NCI-H1092 (cell line): ENCODE measurements at places on chromosomes 3 and 15.

GRCh38 chr3:189404024-189404423 lies 227.2 kb upstream of the TP63 start:
- DNase-seq, result no peak

DNA sequence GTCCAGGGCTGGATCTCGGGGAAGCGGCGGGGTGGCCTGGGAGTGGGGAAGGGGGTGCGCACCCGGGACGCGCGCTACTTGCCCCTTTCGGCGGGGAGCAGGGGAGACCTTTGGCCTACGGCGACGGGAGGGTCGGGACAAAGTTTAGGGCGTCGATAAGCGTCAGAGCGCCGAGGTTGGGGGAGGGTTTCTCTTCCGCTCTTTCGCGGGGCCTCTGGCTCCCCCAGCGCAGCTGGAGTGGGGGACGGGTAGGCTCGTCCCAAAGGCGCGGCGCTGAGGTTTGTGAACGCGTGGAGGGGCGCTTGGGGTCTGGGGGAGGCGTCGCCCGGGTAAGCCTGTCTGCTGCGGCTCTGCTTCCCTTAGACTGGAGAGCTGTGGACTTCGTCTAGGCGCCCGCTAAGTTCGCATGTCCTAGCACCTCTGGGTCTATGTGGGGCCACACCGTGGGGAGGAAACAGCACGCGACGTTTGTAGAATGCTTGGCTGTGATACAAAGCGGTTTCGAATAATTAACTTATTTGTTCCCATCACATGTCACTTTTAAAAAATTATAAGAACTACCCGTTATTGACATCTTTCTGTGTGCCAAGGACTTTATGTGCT lies 527 bp downstream of the B2M start:
- peak; percentile 23 for DNase-seq

- no peak for DNase-seq
Observed at GRCh38 chr3:133934073-133934970, 38.6 kb upstream of the RAB6B start.

GRCh38 chr15:79418693-79419279 lies 13.3 kb upstream of the MINAR1 start:
- DNase-seq, result no peak

DNA sequence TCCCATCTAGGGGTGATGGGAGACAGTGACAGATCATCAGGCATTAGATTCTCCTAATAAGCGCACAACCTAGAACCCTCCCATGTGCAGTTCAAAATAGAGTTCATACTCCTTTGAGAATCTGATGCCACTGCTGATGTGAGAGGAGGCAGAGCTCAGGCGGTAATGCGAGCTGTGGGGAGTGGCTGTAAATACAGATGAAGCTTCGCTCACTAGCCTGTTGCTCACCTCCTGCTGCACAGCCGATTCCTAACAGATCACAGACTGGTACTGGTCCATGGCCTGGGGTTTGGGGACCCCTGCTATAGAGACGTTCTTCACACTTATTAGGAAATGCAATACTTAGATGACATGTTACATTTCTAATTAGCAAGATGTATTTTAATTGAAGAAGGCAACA lies 154.4 kb downstream of the CBLB start:
- no peak for DNase-seq

- DNase-seq, result peak; percentile 5
Observed at GRCh38 chr3:189947948-189948723, 172.6 kb downstream of the P3H2 start.

GRCh38 chr3:53478166-53478830 lies 16.1 kb upstream of the CACNA1D start:
- no peak for DNase-seq

DNA sequence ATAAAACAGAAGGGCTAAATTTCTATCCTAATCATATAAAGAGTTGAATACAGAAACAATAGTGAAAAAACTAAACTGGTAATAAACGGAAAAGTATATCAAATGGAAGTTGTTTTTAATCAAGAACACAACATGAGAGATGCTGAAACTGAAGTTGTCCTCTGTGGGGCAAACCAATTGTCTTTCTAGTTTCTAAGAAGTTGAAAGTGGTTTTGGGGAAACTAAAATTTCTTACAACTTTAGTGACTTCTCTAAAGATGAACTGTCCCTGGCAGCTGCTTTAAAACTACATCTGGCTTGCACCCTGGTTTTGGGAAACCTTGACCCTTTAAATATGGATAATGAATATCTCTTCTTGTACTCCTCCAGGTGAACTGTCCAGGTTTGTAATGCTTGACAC lies 155.6 kb downstream of the ADAM10 start:
- DNase-seq, result no peak

GRCh38 chr3:111864821-111865656 lies 6.0 kb downstream of the PHLDB2 start:
- DNase-seq, result no peak

DNA sequence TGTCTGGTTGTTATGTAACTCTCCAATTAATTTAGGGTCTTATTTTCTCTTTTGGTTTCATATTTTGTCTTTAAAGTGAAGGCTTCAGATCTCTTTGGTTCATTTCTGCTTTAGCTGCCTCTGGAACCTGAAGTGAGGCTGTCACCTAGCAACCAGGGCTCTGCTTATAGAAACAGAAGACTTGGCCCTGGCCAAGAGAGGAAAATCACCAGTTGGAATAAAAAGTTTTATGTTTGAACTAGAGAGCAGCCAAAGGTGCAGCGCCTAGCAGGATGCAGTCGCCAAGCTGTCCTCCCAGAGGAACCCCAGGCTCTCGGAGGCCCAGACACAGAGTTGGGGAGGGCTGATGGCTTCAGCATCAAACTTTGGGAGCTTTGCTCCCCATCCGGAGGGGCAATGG lies 41.1 kb downstream of the LYZL4 start:
- DNase-seq, result peak; percentile 15

DNA sequence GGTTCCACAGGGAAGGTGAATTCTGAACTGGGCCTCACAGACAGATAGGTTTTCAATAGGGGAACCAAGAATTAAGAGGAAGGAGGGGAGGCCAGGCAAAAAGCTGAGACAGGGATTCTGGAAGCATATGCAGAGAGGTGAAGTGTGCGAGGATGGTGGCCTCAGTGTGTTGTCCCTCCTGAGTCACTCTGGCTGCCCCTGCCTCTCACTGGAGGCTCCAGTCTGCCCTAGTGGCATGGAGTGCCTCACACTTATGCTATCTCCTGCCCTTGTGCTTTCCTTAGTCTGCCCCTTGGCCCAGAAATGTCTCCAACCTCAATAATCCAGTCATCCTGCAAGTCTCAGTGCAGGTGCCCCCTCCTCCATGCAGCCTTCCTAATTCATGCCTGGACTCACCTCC lies 32.2 kb upstream of the RBP1 start:
- DNase-seq, result no peak

DNA sequence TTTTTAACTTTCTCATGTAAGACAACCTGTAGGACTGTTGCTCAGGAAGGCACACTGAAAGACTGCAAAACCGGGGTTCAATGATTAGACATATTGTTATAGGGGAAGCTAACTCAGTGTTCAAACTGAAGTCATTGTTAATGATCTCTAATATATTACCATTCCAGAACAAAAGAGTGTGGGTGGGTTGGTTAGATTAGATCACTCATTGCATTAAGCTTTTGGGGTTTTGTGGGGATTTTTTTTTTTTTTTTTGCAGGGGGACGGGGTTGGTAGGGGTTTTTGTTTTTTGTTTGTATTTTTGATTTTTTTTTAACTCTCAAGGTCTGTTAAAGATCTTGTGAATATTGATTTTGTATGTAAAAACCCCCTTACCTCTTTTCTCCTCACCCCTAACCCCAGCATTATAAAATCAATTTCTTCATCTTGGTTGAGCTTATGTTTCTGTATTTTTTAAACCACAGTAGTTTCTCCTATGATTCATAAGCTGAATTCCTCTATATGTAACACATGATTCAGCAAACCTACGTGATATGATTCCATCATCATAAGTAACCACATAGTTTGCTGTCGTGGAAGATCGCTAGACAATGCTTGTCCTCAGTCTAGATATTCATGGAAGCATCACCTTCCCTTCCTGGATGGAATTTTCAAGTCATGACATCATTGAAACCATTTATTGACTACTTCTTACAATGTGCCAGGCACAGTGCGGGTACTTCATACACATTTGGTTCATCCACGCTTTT lies 544.1 kb upstream of the MDFIC2 start:
- DNase-seq, result no peak

GRCh38 chr15:24150542-24150941 lies 463.4 kb upstream of the NDN start:
- no peak for DNase-seq

- DNase-seq, result no peak
Observed at GRCh38 chr3:5160940-5161858, 26.3 kb upstream of the EDEM1 start.

GRCh38 chr15:64216730-64217428 lies 54.1 kb upstream of the PPIB start:
- DNase-seq, result peak; percentile 29

- DNase-seq, result no peak
Observed at GRCh38 chr15:47409600-47409999, 307.7 kb upstream of the SEMA6D start.

DNA sequence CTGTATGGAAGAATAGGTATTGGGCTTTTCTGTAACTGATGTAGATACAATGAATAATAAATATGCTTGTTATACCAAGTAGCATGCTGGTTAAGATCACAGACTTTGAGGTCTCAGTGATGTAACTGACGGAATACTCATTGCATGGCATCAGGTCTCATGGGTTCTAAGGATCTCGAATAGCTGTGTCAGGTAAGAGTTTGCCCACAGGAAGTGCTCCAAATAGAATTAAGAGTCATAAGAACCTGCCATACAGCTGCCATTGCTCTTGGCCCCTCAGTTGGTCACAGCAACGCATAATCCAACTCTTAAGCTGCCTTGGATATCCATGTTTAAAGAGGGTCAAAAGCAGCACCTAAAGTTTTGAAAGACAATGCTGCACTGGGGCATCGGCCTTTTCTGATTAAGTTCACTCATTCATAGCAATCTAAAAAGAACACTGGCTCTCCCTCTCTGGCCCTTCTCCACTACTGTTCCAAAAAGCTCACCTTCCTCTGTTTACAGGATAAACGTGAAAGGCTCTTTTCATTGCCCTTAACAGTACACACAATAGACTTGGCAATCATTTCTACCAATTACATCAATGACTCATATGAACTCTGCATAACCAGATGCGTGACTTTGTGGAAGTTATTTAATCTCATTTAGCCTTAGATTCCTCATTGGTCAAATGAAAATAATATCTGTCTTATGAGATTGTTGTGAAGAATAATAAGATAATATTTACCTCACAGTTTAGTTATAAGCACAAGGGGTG lies 74.6 kb downstream of the ZBTB20 start:
- DNase-seq, result no peak

- no peak for DNase-seq
Observed at GRCh38 chr3:40864146-40864782, 335.0 kb upstream of the CTNNB1 start.

DNA sequence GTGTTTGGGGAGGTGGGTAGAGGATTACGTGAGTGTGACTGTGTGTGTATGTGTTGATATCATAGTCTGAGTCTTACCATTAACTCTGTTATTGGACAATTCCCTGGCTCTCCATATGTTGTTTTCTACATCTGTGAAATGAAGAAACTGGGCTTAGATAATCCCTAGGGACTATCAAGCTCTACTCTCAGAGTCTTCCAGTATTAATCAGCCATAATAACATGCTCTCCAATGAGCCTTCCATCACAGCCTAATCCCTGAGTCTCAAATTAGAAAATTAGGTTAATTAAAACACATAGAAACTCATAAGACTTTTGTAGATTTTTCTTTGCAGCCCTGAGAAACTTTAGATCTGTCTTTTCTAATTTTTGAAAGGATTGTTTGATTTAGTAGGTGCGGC lies 404.2 kb upstream of the RARB start:
- no peak for DNase-seq

DNA sequence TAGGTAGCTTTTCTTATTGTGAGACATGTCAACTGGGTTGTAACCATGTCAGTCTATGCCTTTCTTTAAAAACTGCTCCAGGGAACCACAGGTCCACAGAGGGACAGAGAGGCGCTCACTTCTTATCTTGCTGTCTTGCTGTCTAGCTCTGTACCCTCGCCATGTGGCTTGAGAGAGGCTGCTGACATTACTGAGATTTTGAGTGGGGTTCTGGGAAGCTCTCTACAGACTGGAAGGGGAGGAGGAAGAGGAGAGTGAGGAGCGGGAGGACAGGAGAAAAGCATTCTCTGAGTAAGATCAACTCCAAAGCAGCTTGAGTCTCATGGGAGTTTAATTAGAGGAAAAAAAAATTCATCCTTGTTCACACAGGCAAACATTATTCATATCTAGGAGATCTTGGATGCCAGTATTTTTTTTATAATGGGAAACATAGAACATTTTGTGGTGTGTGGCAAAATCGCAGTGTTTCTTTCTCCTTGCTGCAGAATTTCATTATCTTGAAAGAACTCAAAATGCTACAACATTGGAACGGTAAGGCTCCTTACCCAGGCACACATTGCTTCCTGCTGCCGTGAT lies 1037.0 kb upstream of the NR2F2 start:
- no peak for DNase-seq

DNA sequence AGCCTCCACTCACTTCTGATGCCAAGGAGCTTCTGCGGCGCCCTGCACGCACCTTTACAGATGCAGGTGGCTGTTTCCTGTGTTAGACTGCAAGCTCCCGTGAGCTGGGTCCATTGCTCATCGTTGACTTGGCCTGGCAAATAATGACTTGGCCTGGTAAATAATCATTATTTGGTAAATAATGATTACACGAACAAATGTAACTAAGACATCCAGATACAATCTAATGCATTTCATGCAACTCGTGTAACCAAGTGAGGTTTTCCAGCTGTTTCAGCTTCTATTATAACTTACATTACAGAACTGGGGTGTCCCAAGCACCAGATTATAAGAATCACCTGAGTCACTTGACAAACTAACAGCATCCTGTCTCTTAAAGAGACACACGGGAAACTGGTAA lies 92.1 kb upstream of the BHLHE40 start:
- no peak for DNase-seq

- no peak for DNase-seq
Observed at GRCh38 chr15:48675436-48675835, 29.9 kb upstream of the FBN1 start.

DNA sequence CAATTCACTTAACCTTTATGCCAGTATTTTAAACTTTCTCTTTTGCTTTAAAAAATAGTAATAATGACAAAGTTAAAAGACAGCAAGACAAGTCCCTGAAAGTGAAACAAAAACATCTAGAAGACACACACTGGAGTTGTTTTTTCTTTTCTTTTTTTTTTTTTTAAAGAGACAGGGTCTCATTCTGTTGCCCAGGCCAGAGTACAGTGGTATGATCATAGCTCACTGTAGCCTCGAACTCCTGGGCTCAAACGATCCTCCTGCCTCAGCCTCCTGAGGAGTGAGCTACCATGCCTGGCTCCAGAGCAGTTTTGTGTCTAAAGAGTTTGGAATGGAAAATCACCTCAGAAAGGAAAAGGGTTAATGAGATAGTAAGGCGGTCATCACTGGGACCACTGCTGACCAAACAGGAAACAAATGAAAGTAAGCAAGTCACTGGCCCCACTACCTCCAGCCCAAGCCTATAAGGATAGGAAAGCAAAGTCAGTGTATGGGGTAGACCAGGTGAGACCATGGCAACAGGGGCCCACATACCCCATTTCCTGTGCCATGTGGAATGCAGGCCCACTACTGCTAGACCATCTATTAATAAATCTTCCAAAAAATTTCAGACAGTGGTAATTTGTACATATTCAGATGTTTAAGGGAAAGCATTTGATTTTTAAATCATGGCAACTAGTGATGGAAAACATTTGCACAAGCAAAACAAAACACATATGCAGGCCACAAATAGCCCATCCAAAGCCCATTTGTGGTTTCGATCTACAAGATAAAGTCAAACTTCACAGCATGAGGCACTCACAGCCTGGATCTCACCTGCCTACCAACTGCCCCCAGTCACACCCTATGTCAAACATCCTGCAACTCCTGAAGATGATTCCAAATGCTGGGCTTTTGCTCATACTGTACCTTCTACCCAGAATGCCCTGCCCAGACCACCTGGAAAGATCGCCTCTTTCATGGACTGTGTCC lies 62.6 kb downstream of the OSBPL10 start:
- DNase-seq, result no peak
